Placental pericyte (primary cell): ENCODE measurements at places on chromosomes 3 and 15. TPM values are rescaled to one million over a fixed set of nuclear protein-coding genes. Genes with fewer than 3 reads are reported as not detected.

Gene DIS3L
- total RNA-seq: 16.4 and 20.6 TPM in 2 replicates

Gene ZPLD1
- 0.14 and 0.22 TPM in 2 replicates for total RNA-seq

Gene CRYBG3
- total RNA-seq: 13.6 and 21.6 TPM in 2 replicates

Gene HRG
- total RNA-seq: not detected in 2 replicates

Gene ANKRD34C
- not detected in 2 replicates for total RNA-seq

Gene FBXO22
- total RNA-seq: 40.9 and 60.4 TPM in 2 replicates

Gene EXD1
- total RNA-seq: not detected in 2 replicates

Gene DPPA2
- not detected in 2 replicates for total RNA-seq
